ENCODE measurements at places on chromosomes 3 and 15.

DNA sequence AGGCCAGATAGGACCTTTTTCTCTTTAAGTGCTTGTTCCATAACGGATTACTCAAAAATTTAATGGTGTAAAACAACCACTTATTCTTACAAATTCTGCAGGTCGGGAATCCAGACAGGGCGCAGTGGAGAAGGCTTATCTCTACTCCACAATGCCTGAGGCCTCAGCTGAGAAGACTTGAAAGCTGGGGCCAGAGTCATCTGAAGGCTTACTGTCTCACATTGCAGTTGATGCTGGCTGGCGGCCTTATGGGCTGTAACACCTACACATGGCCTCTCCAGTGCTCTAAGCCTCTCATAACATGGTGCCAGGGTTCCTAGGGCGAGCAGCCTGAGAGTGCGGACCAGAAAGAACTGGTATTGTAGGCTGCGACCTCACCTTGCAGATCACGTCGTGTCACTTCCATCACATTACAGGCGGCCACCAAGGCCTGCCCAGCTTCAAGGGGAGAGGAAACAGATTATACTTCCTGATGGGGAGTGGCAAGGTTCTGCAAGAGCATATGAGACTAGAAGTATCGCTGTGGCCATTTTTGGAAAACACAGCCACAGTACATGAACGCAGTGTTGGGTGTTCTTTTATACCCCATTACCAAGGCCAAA lies 32.4 kb downstream of the CMTM7 start:
- no peak for DNase-seq

DNA sequence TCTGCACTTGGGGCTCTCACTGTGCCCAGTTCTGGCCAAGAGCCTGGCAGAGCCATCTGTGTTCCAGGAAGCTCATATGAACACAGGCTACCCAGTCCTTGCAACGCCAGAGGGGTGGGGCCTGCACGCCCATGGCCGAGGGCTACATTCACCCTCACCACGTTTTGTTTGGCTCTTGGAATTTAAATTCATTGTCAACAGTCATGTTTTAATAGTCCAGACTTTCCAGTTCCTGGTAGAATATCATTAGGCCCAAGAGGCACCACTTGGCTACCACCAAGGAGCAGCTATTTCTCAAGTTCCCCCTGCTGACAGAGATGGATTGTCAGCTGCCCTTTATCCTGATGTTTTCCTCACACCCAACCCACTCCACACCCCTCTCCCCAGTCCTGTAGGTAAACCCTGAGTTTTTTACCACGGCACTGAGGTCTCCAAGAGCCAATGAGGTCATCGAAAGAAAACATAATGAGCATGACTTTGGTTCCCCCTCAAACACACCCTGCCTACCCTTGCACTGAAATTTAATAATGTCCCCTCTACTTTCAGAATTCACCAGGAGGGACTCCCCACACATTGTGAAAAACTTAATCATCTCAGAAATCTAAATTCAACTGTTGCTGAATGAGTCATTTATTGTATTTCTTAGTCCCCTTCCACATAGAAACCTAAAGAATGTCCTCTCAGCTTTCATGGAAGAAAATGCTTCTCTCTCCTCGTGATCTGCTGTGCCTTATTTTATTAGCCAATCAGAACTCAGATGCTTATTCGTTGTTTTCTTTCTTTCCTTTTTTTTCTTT lies 125.1 kb downstream of the SHQ1 start:
- no peak for DNase-seq

- no peak for DNase-seq
These were observed 22.4 kb downstream of the SPSB4 start for GRCh38 chr3:141073580-141073979.

DNA sequence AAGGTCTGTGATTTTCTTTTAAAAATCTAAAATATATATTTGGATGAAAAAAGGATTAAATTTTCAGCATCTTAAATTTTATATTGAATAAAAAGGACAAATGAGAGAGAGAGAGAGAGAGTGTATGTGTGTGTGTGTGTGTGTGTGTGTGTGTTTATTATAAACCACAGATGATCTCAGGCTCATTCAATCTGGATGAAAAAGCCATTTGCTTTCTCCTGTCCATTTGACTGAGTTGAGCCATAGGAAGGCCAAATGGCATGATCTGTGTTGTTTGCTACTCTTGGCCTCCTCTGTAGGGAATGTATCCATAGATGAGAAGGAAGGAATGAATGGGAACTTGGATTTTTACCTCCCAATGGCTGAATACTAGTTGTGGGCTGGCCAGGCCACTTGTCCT lies 92.5 kb upstream of the MEX3B start:
- no peak for DNase-seq

- DNase-seq, result no peak
These were observed 1.0 kb upstream of the TBC1D21 start for GRCh38 chr15:73872346-73872745.

- DNase-seq, result no peak
These were observed 23.1 kb downstream of the TNK2 start for GRCh38 chr3:195885036-195885891.

GRCh38 chr3:43343185-43343584 lies 56.8 kb downstream of the SNRK start:
- DNase-seq, result no peak

- DNase-seq, result no peak
These were observed 804.0 kb downstream of the ROBO1 start for GRCh38 chr3:78963771-78964170.

- DNase-seq, result no peak
These were observed 65.4 kb upstream of the DLG1 start for GRCh38 chr3:197363553-197364409.

DNA sequence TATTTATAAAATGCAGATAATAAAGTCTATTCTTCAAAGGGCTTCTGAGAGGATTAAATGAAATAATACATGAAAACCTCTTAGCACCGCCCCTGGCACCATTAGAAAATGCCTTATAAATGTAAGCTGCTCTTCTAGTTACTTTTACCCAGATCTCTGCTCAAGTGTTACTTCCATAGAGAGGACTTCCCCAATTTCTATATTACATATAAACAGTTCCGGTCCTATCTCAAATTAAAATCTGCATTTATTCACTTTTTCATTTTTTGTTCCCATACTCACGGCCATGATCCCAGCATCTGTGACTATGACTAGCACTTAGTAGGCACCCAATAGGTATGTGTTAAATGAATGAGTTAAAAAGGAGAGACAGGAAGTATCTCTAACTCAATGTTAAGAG lies 890.9 kb upstream of the CFAP20DC start:
- DNase-seq, result no peak

DNA sequence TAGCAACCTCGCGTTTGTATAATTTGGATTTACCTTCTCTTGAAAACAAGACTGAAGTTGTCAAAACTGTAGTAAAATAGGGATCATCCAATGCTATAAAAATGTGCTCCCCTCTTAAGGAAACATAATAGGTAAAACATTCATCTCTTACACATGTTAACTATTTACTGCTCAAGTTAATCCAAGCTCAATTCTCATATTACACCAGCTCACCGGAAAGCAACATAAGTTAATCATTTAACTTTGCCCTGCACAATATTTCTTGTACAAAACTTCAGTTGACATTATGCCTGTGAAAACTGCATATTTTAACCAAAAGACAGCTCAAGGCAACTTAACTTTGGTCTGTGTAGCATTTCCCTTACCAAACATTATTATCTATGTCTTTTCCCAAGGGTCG lies 634.2 kb downstream of the NAALADL2 start:
- peak; percentile 8 for DNase-seq

GRCh38 chr3:15771444-15771843 lies 26.3 kb downstream of the ANKRD28 start:
- DNase-seq, result no peak

- DNase-seq, result no peak
These were observed 334.7 kb downstream of the THSD4 start for GRCh38 chr15:71449956-71450355.

DNA sequence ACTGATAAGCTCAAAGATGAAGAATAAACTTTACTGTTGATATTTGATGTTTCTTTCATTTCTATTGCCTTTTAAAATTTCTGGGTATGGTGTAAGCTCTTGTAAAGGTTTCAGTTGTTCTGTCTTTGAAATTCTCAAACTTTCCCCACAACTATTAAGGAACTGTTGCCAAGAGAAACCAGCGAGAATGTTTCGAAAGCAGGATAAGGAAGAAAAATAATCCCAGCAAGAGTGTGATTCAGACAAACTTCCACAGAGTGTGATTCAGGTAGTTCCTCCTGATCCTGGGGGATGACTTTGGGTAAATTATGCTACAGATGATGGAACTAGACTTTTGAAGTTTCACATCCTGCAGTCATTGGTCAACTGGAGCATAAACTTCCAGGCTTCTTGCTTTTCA lies 632.0 kb downstream of the NSUN3 start:
- no peak for DNase-seq

GRCh38 chr3:98171071-98171470 lies 4.6 kb downstream of the OR5H15 start:
- DNase-seq, result no peak

DNA sequence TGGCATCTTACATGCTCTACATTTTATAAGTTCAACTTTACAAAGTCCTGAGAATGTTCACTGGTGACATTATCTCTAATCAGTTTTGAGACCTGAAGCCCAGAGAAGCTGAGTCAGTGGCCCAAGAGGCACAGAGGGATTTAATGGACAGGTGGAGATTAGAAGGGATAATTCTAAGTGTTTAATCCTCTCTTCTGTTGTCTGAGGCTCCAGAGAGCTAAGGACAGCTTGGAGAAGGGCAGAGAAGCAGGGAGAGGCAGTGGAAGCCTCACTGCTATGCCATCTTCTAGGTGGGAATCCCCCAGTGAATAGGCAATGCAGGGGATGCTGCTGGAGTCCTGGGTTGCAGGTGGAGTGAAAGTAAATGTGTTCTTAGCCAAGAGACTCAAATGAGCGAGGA lies 369.4 kb upstream of the SLCO3A1 start:
- DNase-seq, result no peak

DNA sequence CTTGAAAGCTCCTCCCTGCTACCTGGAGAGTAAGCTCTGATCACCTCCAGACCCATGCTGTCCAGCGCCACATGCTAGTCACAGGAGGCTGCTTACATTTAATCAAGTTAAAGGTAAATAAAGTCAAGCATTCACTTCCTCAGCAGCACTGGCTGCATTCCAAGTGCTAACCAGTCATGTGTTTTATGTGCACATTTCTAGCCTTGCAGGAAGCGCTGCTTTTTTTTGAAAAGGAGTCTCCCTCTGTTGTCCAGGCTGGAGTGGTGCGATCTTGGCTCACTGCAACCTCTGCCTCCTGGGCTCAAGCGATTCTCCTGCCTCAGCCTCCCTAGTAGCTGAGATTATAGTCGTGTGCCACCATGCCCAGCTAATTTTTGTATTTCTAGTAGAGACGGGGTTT lies 279.2 kb downstream of the GABRG3 start:
- no peak for DNase-seq

- no peak for DNase-seq
These were observed 100.3 kb upstream of the TPRG1 start for GRCh38 chr3:189071446-189071845.

- DNase-seq, result no peak
These were observed 15.2 kb downstream of the NRROS start for GRCh38 chr3:196654735-196655090.

GRCh38 chr3:81425198-81425868 lies 336.1 kb downstream of the GBE1 start:
- no peak for DNase-seq

- DNase-seq, result peak; percentile 64
These were observed 589 bp downstream of the NEIL1 start for GRCh38 chr15:75347222-75348033.

DNA sequence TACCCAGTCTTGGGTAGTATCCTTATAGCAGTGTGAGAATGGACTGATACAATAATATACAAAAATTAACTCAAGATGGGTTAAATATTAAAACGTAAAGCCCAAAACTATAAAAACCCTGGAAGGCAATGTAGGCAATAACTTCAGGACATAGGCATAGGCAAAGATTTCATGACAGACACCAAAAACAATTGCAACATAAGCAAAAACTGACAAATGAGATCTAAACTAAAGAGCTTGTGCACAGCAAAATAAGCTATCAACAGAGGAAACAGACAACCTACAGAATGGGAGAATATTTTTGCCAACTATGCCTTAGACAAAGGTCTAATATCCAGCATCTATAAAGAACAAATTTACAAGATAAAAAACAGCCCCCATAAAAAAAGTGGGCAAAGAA lies 204.8 kb upstream of the CCDC54 start:
- DNase-seq, result no peak

DNA sequence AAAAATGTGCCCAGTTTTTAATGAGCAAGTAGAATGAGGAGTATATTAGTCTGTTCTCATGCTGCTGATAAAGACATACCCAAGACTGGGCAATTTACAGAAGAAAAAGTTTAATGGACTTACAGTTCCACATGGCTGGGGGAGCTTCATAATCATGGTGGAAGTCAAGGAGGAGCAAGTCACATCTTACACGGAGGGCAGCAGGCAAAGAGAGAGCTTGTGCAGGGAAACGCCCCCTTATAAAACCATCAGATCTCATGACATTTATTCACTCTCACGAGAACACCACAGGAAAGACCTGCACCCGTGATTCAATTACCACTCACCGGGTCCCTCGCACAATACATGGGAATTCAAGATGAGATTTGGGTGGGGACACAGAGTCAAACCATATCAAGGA lies 111.7 kb upstream of the CNTN6 start:
- DNase-seq, result no peak

- DNase-seq, result no peak
These were observed 15.7 kb upstream of the CNTN4 start for GRCh38 chr3:2082871-2083480.

GRCh38 chr3:158403013-158403412 lies 168.0 kb upstream of the MLF1 start:
- no peak for DNase-seq

DNA sequence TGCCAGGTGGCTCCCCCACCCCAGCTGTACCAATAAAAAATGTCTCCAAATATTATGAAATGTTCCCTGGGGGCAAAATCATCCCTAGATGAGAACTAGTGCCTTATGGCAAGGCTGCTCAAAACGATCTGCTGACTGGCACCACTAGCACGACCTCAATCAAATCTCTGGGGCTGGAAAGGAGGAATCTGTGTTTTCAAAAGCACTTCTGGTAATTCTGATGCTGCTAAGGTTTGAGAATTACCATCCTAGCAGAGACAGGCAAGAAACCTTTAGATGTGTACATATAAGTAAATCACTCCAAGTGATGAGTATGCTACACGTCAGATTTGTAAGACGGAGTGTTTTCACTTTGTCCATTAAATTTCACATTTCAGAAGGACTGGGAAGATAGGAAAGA lies 360.1 kb upstream of the THRB start:
- DNase-seq, result no peak
